ENCODE measurements at places on chromosomes 11 and 22.

DNA sequence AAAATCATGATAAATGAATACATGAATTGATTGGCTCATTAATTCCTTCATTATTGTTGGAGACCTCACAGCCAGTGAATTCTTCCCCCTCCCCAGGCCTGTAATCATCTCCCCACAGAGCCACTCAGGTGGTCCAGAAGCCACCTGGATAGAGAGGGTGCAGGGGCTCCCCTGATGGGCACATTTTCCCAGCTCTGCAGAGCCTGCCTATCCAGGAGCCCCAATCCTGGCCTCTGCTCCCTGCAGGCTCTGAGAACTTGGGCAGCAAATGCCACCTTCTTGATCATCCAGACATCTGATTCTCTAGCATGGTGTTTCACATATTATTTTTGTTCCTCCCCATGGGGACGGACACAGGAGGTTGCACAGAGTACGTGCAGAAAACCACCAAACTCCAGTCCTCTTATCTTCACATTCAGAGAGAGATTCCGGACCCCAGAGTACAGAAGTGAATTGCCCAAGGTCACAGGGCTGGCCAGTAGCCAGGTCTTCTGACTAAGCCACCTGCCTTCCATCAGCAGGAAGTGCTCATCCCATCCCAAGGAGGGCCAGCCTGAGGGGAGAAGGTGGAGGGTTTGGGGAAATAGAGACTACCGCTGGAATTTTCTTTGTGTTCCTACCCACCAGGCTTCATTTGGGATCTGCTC, 348.0 kb downstream of the BUD13 start:
- no peaks in the 10 kb centered on the region for H3K4me1 ChIP-seq
- H3K27ac ChIP-seq = no peak overlapping the region
- no peaks in the 10 kb centered on the region for H3K27me3 ChIP-seq

- DNase-seq = no peak
- no peak overlapping the region for H3K4me3 ChIP-seq
- no peak overlapping the region for H3K27ac ChIP-seq
- H3K36me3 ChIP-seq = no peaks in the 10 kb centered on the region
- H3K27me3 ChIP-seq = no peaks in the 10 kb centered on the region
- H3K4me1 ChIP-seq = peaks cover 24% of the 10 kb centered on the region
These were observed 27.9 kb downstream of the ATG16L2 start for GRCh38 chr11:72842126-72842525.

- H3K4me1 ChIP-seq = no peaks in the 10 kb centered on the region
- H3K27me3 ChIP-seq = peaks cover 83% of the 10 kb centered on the region
- no peaks in the 10 kb centered on the region for H3K36me3 ChIP-seq
- H3K4me3 ChIP-seq = no peak overlapping the region
- H3K27ac ChIP-seq = no peak overlapping the region
These were observed 9.1 kb downstream of the WT1 start for GRCh38 chr11:32426192-32426591.

DNA sequence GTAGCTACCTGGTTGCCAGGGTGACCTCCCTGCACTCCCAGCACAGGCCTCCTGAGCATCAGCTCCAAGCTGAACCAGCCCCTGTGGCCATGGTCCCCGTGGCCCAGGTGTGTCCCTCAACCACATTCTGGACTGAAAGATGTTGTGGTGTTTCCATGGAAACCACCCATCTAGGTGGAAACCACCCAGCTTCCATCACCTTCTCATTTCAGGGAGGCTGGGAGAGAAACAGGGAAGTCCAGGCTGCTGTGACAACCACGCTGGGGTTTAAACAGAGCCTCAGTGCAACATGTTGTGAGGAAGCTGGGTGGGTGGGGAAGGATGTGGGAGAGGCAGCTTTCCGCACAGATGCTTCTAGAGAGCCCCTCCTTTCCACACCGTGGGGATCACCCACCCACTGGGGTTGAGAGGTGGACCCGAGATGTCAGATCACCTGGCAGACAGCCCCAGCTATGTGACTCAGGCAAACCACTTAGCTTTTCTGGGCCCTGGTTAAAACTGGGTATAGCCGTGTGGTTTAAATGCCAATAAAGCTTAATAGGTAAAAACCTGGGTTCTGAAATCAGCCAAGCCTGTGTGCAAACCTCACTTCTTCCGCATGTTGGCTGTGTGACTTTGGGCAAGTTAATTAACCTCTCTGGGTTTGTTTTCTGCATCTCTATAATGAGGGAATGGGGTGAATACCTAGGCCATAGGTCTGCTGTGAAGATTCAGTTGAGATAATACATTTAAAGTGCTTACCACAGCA, 46.4 kb downstream of the CD82 start:
- no peak overlapping the region for H3K27ac ChIP-seq
- no peaks in the 10 kb centered on the region for H3K36me3 ChIP-seq
- H3K4me3 ChIP-seq = no peak overlapping the region
- DNase-seq = no peak
- peaks cover 8% of the 10 kb centered on the region for H3K4me1 ChIP-seq

DNA sequence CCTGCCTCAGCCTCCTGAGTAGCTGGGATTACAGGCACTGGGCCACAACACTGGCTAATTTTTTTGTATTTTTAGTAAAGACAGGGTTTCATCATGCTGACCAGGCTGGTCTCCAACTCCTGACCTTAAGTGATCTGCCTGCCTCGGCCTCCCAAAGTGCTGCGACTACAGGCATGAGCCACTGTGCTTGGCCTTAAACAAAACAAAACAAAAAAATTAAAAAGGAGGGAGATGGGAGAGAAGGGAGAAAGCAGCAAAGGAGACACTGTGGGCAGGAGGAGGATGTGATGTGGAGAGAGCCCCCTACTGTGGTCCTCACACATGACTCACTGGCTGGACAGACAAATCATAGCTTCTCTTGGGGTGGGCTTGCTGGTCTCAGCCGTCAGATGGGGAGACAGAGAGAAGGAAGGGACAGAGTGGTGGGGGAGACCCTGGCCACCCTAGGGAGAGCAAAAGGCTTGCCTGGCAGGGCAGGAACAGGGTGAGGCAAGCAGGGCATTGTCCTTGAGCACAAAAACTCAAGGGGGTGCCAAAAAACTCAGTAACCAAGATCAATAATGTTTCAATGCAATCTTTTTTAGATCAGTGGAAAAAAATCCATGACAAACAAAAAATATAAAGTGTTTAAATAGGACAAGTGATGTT, 31.6 kb downstream of the TPST2 start:
- peak; percentile 34 for DNase-seq
- peaks cover 10% of the 10 kb centered on the region for H3K4me1 ChIP-seq
- H3K27me3 ChIP-seq = no peaks in the 10 kb centered on the region
- H3K36me3 ChIP-seq = no peaks in the 10 kb centered on the region

GRCh38 chr22:36277482-36278291, 24.8 kb downstream of the APOL1 start:
- H3K27ac ChIP-seq = no peak overlapping the region
- peaks cover 34% of the 10 kb centered on the region for H3K36me3 ChIP-seq
- no peaks in the 10 kb centered on the region for H3K4me1 ChIP-seq
- no peak overlapping the region for H3K4me3 ChIP-seq

GRCh38 chr22:17972385-17973191, 51.8 kb downstream of the MICAL3 start:
- H3K36me3 ChIP-seq = no peaks in the 10 kb centered on the region
- DNase-seq = peak; percentile 81
- peak overlapping the region; percentile 78 for H3K27ac ChIP-seq
- peaks cover 54% of the 10 kb centered on the region for H3K4me1 ChIP-seq

DNA sequence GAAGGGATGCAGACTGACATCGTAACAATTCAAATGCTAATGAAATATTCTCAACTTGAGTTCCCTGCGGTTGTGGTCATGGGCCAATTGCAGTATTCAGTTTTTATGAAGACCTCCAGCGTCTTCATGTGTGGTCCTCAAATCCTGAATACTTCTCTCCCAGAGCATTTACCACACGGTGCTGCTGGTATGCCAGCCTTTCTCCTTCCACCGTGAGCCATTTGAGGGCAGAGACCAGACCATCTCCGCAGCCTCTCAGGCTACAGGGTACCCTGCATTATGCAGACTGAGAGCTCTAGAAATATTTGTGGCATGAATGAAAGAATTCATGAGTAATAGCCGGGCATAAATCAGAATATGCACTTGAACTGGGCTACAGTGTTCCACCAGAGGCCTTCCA, 289.7 kb downstream of the ST3GAL4 start:
- H3K27ac ChIP-seq = 0 out of 2 replicates have a peak overlapping the region, but pooled peaks have one; percentile 13
- H3K4me3 ChIP-seq = no peak overlapping the region
- peak; percentile 50 for DNase-seq

DNA sequence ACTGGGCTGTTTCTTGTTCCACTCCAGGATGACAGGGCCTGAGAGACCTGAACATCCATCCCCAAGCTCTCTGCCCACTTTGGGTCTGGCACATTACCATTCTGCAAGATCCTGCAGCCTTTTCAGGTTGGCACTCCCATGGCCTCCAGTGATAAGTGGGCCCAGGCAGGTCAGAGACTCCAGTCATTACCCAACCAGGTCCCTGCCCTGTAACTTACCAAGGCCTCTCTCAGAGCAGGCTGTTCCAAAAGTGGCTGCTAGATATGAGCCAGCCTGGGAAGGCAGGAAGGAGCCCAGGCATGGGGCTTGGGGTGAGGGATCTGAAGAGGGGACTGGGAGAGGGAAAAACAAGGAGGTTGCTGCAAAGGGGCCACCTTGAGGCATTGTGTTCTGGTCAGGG, 35.9 kb downstream of the KCNQ1OT1 start:
- H3K27ac ChIP-seq = no peak overlapping the region
- no peak overlapping the region for H3K4me3 ChIP-seq
- no peaks in the 10 kb centered on the region for H3K36me3 ChIP-seq
- peaks cover 5% of the 10 kb centered on the region for H3K27me3 ChIP-seq
- no peaks in the 10 kb centered on the region for H3K4me1 ChIP-seq

DNA sequence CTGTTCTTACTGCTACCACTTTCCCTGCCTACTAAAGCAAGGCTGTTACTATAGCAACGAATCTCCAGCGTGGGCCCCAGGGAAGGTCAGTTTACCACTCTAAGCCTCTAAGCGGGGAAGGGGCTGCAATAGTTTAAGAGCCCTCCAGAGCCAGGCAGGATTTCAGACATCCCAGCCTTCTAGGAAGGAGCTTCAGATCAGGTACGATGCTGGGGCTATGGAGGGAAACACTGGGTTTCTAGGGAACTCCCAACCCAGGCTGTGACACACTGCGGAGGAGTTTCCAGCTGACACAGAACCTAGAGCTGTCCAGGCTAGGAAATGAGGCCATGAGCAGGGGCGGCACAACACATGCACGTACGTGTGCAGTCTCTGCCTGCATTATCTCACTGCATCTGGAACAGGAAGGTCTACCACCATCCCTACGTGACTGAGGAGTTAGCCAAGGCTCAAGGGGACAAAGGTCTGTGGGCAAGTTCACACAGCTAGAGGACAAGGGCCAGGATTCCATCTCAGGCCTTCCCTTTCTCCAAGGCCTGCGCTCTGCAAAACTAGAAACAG, 20.4 kb downstream of the HPS4 start:
- no peaks in the 10 kb centered on the region for H3K4me1 ChIP-seq
- no peak overlapping the region for H3K4me3 ChIP-seq
- peaks cover 26% of the 10 kb centered on the region for H3K36me3 ChIP-seq
- DNase-seq = no peak
- no peaks in the 10 kb centered on the region for H3K27me3 ChIP-seq

DNA sequence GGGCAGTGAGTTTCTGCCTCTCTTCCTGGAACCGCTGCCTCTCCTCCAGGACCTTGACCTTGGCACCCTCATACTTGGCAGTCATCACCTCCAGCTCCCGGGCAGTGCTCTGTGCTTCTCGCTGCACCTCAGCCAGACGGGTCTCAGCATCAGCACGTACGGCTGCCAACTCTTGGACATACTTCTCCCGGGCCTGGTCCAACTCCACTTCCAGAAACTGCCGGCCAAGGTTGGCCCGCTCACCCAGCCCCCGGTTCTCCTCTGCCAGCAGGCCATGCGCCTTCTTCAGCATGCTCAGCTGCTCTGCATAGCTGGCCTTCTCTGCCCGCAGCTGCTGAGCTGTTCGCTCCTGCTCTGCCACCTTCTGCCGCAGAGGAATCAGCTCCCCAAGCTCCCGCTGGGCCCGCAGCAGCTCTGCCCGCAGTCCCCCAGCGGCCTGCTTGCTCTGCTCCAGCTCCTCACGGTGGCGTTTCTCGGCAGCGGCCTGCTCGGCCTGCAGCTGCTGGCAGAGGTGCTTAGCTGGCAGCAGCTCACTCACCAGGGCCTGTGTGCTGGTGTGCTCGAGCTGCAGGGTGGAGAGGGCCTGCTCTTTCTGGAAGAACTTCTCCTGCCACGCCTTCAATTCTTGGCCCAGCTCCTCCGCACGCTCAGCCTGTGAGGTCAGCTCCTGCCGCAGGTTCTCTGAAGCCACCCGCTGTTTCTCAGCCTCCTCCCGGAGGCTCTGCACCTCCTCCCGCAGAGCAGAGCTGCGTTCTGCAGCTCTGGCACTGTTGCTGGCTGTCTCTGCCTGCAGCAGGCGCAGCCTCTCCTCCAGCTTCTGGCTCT, 14.4 kb downstream of the IL18BP start:
- H3K27ac ChIP-seq = peak overlapping the region; percentile 56
- no peaks in the 10 kb centered on the region for H3K27me3 ChIP-seq
- H3K4me3 ChIP-seq = no peak overlapping the region
- H3K36me3 ChIP-seq = peaks cover 65% of the 10 kb centered on the region

GRCh38 chr11:19905280-19905853, 192.7 kb downstream of the NAV2 start:
- H3K27ac ChIP-seq = no peak overlapping the region
- H3K4me1 ChIP-seq = 0 out of 2 replicates have a peak, but pooled peaks cover 3% of the 10 kb centered on the region
